MG63 (cell line): ENCODE measurements at places on chromosomes 2 and 18.

DNA sequence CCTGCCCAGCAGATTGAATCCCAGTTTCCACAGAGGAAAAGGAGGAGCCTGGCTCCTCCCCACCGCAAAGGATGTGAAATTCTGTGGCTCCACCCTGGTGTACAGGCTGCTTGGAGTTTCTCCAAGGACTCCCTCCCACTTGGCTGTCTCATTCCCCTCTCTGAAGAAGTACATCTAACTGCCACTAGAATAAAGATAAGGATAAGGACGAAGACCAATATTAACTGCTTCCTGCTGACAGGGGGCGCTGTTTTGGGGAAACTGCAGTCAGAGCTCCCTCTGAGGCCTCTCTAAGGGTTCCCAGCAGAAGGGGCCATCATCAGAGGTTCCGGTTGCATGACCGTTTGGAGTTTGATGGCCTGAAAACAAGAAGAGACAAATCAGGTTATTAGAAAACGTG lies 790.9 kb downstream of the CPS1 start:
- DNase-seq = peak; percentile 8

DNA sequence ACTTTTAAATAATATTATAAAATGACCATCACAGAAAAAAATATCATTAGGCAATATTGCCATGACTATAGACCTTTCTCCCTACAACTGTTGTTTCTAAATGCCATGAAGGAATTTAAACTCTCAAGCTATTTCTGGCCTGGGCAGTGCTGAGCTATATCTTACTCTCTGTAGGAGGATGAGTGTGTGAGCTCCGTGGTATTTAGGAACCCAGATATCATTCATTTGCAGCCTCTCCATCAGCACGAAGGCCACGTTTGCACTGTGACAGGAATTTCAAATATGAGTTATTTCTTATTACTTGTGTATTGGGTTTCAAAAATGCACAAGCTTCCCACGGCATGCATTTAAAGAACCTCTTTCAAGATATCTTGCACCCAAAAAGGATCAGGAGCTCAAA lies 35.0 kb upstream of the SOX11 start:
- no peak for DNase-seq

- no peak for DNase-seq
Measured at GRCh38 chr2:225788571-225789094, 389.1 kb downstream of the NYAP2 start.

- DNase-seq = peak; percentile 35
Measured at GRCh38 chr2:195737511-195738325, 80.7 kb downstream of the SLC39A10 start.

DNA sequence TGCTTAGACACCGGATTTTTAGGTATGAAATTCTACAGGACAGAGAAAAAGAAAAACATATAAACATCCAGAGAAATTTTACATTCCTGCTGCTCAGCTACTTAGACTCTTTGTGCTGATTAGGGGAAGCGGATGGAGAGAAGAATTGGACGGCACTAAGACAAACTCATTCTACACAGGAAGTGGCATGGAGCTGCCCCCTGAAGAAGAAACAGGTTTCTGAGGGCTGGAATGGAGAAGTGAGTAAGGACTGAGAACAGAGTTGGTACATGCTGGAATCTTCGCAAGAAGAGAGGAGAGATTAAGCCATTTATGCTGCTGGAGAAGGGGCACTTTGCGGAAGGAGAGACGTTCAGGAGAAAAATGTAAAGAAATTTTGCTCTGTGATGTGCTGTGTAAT lies 253.0 kb upstream of the ERBB4 start:
- DNase-seq = no peak

GRCh38 chr2:29336341-29337241 lies 221.4 kb downstream of the CLIP4 start:
- DNase-seq = no peak

DNA sequence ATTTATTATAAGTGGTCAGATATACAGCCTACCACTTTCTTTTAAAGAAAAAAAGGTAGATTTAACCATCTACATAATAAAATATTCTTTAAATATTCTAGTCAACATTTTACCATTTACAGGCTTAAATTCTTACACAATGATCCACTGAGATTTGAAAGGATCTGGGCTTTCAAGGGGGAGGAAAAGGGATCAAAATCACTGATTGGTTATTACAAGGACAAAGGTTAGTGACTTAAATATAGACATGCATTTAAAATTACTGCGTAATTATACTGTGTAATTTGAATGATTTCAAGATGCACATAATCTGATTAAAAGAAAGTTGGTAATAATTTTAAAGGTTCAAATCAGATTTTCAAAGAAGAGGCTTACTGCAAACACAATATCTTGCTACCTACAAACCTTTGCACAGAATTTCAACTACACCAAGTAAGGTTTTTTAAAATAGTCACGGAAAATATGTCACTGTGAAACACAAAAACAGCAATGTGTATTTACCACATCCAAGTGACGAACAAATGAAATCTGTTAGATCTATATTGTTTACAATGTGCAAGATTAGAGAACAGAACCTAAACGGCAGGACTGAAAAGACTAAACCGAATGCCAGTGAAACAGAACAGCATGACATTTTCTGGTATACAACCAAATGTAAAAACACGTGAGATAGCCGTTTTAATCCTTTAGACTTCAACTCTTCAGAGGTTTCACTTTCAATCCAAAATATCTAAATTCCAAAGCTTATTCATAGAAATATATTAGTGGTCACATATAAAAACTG lies 40.8 kb downstream of the RTN4 start:
- DNase-seq = no peak

- DNase-seq = peak; percentile 96
Measured at GRCh38 chr2:240205348-240205747, 64.9 kb upstream of the OTOS start.

DNA sequence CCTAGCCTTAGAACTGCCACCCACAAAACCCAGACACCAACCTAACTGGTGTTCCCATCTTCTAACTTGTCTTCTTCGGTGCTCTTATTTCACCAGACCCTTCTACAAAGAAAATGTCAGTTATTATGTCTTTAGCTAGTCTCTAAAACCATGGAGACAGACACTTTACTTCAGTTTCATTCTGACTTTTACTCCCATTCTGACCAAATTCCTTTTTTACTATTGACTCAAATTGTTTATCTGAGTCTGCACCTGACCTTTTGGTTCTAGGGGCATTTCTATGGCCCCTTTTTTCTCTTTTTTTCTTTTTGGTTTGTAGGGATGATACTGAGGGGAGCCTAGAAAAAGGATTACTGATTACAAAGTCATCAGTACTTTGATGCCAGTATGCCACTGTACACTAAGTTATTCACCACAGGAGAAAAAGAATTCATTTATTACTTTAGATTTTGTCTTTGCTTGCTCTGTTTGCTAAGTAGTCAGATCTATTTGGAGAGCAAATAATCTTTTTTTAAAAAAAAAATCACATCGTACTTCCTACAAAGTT lies 6.8 kb upstream of the SLC1A4 start:
- no peak for DNase-seq

DNA sequence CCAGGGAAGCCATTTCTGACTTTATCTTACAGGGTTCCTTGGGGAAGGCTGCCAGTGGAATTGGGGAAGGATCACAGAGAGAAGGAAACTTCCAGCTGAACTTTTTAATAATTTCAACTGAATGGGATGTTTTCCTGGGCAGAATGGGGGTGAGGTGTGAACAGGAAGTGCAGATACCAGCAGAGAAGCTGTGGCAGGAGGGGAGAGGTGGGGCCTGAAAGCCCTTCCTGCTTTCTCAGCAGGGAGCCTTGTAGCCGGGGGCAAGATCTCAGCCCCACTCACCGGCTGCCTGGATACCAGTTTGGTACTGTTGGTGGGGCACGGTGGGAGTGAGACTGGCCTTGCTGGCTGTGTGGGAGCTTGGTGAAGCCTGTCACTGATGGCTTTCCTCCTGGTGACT lies 170.5 kb downstream of the ZBTB7C start:
- DNase-seq = no peak

DNA sequence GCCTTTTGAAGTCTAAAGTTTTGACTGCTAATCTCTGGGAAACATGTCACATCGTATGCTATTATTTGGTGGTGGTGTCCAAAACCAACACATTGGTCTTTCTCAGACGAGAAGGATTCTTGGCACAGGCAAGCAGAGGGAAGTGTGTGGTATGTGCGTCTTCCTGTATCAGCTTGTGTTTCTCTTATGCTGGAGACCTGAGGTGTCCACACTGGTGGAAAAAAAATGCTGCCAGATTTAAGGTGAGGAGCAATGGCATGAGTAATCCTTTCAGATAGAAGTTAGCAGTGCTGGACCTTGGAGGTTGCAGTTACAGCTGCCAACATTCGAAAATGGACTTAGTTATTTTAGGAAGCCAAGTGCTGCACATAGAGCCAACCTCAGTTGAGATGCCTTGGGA lies 11.7 kb upstream of the FHL2 start:
- DNase-seq = peak; percentile 78

DNA sequence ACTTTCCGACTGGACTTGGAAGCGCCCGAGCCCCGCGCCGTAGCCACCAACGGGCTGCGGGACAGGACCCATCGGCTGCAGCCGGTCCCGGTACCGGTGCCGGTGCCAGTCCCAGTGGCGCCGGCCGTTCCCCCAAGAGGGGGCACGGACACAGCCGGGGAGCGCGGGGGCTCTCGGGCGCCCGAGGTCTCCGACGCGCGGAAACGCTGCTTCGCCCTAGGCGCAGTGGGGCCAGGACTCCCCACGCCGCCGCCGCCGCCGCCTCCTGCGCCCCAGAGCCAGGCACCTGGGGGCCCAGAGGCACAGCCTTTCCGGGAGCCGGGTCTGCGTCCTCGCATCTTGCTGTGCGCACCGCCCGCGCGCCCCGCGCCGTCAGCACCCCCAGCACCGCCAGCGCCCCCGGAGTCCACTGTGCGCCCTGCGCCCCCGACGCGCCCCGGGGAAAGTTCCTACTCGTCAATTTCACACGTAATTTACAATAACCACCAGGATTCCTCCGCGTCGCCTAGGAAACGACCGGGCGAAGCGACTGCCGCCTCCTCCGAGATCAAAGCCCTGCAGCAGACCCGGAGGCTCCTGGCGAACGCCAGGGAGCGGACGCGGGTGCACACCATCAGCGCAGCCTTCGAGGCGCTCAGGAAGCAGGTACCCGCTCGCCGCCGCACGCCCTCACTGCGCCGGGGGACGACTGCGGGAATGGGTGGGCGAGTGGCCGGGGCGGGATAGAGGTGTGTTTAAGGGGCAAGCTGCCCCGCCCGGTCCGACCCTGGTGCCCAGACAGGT lies 713 bp downstream of the ATOH8 start:
- peak; percentile 54 for DNase-seq

GRCh38 chr2:99420031-99420430 lies 69.8 kb downstream of the REV1 start:
- DNase-seq = no peak

GRCh38 chr2:1791685-1792435 lies 47.5 kb upstream of the PXDN start:
- DNase-seq = peak; percentile 87

DNA sequence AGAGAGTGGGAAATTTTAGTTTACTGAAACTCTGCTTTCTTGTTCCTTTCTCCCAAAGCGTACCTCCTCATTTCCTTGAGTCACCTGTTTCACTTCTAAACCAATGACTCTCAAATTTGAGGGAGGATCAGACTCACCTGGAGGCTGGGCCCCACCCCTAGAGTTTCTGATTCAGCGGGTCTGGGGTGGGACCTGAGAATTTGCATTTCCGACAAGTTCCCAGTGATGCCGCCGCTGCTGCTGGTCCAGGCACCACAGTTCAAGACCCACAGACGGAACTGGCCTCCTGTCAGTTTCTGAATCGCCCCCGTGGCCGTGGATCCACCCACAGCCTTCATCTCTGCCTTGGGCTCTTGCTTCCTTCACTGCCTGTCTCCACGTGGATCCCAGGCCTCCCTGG lies 44.9 kb upstream of the PELI1 start:
- DNase-seq = no peak

- DNase-seq = peak; percentile 1
Measured at GRCh38 chr18:53909668-53910067, 314.8 kb downstream of the MBD2 start.

DNA sequence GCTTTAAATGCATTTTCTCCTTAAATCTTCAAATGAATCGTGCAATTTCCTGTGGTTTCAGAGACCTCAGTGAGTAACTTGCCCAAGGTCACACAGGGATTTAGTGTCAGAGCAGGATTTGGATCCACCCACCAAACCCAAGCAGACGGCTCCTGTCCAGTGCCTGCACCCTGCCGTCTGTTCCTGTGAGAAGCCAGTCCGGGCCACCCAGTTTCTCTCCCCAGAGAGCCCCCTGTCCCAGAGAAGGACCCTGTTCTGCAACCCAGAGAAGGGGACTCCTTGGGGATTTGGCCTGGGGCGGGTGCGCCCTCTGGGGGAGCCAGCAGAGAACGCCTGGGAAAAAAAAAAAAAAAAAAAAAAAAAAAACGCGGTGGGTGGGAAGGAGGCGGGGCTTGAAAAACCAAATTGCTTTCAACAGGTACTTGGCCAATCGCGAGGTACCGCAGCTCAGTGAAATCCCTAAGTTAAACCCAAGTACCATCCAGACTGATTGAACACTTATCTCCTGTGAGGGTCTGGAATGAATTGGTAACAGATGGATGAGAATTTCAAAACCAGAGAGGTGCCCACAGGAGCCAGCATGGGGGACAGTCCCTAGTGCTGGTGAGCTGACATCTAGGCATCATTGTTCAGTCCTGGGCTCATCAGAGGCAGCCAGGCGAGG lies 30.9 kb upstream of the REEP1 start:
- peak; percentile 30 for DNase-seq

GRCh38 chr2:126467367-126468054 lies 188.4 kb upstream of the GYPC start:
- no peak for DNase-seq

- DNase-seq = no peak
Measured at GRCh38 chr2:179311101-179311500, 46.5 kb upstream of the SESTD1 start.

- DNase-seq = no peak
Measured at GRCh38 chr2:238338710-238339394, 18.5 kb downstream of the TRAF3IP1 start.

GRCh38 chr2:174888146-174888545 lies 117.0 kb downstream of the CHN1 start:
- no peak for DNase-seq

DNA sequence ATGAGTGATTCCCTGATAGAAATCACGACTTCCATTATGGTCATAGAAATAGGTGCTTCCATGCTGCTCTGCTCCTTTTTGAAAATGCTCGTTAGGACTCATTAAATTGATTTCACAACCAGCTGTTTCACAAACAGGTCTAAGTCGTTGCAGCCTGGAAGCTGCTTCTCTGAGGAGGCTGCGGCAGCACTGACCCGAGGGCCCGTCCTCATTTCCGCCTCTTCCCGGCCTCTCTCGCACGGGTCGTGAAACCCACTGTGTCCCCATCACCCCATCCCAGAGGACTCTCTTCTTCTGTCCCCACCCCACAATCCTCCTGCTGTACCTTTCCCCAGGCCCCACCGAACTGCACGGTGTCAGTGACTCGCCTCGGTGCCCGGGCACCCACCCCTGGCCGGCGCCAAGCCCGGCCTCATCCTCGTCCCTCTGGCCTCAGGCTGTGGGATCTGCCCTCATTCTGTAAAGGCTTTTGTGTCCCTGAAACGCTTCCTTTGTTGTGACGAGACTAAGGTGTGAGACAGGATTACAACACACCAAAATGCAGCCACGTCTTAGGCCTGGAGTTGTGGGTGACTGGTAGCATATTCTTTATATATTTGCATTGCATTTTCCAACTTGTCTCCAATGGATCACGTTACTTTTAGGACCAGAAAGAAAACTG lies 112.7 kb upstream of the CTDP1 start:
- DNase-seq = no peak

GRCh38 chr2:239803102-239803765 lies 221.9 kb downstream of the NDUFA10 start:
- DNase-seq = no peak
